ENCODE measurements at places on chromosomes 3 and 15.

DNA sequence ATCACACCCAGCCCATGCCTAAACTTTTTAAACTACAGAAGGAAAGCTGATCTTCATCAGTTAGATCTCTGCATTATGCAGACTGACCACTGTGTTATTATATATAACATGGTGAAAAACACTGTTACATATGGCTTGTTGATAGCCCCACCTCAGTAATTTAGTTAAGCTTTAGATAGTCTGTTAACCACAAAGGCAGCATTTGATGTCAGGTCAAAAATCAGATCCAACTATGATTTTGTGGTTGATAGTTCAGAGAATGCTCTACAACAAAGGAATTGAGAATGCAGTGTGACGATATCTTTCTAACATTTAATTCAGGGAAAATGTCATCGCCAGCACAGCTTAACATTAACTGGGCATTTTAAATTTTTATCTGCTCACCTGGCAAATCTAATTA lies 37.7 kb upstream of the LMOD3 start:
- no peak for DNase-seq

DNA sequence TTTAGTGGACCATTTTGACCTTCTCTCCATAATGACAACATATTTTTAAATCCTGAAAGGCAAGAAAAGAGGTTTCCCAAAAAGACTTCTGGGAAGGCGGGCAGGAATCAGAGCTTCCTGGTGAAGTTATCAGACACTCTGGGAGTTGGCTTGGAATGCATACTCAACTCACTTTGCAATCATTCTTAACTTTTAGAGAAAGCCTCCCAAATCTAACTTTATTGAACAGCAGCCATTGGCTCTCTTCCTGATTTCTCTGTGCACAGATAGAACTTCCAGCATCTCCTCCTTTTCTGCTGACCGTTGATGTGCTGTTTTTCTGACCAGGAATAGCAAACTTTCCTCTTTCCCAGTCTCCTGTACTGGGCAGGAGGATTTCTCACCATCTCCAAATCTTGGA lies 44.6 kb downstream of the PLCL2 start:
- no peak for DNase-seq

- DNase-seq: peak; percentile 60
Observed at GRCh38 chr3:108090049-108090700, 656 bp downstream of the CD47 start.

DNA sequence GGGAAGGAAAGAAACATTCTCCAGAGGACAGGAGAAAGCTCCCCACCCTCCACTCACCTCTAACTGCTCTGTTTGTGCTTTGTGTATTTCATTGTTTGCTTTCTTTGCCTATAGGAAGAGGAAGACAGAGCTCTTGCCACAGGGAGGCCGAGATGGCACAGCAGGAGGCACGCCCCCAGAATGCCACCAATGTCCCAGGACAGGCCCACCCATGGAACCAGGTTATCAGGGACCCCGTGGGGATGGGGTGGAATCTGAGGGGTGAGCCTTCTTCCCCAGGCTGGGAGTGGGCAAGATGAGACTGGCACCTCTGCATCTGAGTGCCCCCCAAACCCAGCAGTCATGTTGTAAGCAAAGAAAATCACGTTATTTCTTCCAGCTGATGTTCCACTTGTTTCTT lies 155.8 kb downstream of the TBC1D2B start:
- DNase-seq: no peak

- no peak for DNase-seq
Observed at GRCh38 chr15:81296186-81296585, 27.8 kb downstream of the STARD5 start.

- no peak for DNase-seq
Observed at GRCh38 chr3:125116311-125117080, 60.7 kb upstream of the HEG1 start.

- DNase-seq: no peak
Observed at GRCh38 chr15:24761704-24762302, 86.2 kb downstream of the NPAP1 start.

DNA sequence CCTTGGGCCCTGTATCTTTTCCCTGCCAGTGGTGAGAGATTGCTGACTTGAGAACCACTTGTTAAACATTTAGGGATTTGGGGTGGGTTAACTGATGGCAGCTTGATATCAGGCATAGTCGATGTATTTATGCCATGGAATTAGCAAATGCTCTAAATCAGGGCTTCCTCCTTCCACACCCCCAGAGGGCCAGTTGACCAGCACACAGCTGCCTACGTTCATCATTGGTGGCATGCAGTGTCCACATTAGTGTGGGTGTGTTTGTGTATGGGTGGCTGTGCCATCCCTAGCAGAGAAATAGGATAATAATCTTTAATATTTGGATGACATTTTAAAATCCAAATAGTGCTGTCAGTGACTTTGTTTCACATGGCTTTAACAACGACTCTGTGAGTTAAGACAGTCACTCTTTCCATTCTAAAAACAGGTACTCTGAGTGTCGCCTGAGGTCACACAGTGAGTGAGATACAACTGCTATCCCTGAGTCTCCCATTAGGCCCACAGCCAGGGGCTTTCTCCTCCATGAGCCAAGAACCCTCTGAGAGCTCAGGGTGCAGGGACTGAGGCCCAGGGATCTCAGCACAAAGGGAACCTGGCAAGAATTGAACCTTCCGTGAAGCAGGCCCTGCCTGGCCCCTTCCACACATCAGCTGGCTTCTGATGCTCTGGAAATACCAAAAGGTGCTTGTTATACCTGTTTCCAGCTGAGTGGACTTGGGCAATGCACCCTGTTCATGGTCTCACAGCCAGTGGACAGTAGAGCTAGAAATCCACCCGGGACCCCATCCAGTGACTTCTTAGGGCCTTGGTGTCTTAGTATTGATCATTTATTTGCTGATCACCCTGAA lies 4.3 kb upstream of the LTF start:
- no peak for DNase-seq

DNA sequence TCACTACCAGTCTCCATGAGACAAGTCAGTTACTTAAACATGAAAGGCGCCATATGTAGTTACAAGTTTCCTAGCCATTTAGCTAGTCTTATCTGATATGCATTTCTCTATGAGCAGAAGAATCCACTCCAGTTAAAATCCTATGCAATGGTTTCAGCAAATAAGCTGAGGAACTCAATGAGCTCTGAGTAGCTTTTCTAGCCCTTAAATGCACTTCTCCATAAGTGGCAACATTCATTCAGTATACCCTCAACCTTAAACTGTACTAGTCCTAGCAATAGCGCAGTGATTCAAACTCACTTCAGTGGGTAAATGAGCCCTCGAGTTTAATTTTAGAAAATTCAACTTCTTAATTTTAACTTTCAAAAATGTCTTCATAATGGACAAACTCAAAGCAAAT lies 7.7 kb downstream of the COMMD2 start:
- no peak for DNase-seq

- no peak for DNase-seq
Observed at GRCh38 chr15:78778422-78778821, 32.8 kb downstream of the ADAMTS7 start.

Measured in stimulated activated naive CD4-positive, alpha-beta T cell treated with Interleukin-2 at 50 U/mL for 16 hours (primary cell).